ENCODE measurements at places on chromosomes 1 and 21.

DNA sequence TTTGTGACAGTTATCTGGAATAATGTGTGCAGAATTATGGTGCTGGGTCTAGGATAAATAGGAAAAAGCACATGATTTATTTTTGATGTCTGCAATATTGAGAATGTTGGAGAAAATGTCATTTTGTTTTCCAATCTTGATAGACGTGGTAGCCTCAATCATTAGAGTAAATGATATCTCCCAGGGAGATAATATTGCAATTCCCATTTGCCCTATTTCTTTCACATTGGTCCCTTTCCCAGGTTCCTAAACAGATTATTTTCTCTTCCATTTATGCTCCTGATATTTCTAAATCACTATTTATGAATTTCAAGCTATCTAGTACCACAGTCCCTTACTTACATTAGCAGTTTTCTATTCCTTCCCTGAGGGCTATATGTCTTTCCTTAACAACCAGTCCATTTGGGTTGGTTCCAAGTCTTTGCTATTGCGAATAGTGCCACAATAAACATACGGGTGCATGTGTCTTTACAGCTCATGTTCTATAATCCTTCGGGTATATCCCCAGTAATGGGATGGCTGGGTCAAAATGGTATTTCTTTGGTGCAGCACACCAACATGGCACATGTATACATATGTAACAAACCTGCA, 447.3 kb downstream of the PLA2G4A start:
- DNase-seq = no peak

DNA sequence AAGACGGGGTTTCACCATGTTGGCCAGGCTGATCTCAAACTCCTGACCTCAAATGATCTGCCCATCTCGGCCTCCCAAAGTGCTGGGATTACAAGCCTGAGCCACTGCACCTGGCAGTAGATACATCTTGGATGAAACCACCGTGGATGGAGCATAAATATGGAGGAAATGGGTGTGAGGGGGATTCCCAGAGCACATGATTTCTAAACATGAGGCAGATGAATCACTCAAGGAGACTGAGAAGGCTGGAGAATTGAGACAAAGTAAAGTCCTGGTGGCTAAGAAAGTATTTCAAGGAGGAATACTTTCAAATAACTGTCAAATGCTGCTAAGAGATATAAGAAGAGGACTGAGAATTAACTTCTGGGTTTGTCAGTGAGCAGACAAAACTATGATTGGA, 5.4 kb upstream of the PGBD5 start:
- DNase-seq = no peak

GRCh38 chr1:193538003-193538354, 351.6 kb upstream of the B3GALT2 start:
- no peak for DNase-seq

DNA sequence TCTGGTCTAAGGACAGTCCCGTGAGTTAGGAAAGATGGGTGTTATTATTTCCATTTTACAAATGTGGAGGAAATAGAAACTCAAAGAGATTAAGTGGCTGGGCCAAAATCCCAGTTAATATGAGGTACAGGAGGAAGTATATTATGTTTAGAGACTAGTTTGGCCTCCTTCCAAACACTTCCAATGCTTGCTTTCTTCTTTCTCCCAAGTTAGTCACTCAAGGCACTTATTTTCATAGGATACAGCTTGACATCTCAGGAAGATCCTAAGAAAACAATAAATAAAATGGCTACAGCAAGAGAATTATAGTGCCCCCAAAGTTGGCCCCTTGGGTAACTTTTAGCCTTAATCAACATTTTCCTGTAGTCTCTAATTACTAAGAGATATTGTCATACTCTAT, 47.5 kb upstream of the IPO9 start:
- peak; percentile 59 for DNase-seq

- DNase-seq = no peak
Measured at GRCh38 chr1:7470904-7471638, 300.0 kb upstream of the VAMP3 start.

DNA sequence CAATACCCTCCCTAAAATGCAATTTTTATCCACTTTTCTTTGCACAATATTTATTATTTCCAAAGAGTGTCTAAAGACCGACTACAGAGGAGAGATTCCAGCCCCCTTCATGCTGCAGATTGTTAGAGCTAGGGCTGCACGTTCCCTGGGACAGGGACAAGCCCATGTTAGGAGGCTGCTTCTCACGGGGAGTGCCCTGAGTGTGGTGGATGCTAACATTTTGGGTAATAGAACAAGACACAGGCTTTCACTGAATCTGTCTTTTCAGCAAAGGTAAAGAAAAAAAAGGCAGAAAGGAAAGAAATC, 125.4 kb downstream of the RIPK4 start:
- DNase-seq = no peak

DNA sequence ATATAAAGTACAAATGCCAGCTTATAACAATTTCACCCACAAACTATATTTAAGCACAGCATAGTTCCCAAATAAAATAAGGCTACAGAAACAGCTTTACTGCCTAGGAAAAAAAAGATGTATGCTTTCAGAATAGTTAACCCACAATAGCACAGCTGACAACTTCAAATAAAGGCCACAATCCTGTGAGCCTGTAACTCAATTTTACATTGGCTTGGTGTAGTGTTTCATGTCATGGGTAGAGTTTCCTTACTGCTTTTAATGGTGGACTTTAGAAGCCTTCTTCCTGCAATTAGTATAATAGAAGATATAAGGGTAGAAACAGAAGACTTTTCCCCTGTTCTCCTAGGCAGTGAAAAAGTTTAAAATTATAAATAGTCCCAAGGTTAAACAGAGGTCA, 44.3 kb upstream of the ZC3H11B start:
- DNase-seq = no peak

DNA sequence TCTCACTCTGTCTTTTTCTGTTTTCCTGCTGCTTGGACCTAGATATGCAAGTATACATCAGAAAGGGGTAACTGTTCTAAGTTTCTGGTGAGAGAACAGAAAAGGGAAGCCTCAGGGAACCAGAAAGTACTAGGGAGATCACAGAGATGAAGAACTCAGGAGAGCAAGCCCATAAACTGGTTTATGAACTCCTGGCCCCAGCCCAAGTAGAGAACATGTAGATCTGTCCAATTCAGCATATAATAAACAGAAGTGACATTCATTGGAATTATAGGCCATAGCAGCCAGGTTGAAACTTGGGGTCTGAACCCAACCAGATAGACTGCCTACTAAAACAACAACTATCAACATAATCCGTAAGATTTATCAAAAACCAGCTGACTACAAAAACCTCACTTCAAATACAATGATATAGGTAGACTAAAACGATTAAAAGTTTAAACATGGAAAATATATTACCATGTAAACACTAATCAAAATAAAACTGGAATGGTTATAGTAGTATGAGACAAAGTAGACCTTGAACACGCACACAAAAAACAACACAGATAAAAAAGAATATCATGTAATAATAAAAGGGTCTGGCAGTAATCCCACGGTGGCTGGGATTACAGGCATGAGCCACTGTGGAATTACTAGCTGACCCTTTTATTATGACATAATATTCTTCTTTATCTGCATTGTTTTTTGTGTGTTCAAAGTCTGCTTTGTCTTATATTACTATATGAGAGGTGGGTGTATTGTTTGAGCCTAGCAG, 65.0 kb downstream of the ZSWIM5 start:
- DNase-seq = no peak

DNA sequence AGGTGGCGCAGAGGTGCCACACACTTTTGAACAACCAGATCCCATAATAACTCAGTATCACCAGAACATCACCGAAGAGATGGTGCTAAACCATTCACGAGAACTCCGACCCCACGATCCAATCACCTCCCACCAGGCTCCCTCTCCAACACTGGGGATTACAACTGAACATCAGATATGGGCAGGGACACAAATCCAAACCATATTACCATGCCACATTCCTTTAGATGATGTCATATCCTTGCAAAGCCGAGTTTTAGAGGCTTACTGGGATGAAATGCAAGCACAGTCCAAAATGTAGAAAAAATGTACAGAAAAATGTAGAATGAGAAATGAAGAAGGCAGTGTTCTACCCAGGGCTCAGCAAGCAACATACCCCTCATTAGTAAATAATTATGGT, 64.7 kb downstream of the SGIP1 start:
- DNase-seq = peak; percentile 79

GRCh38 chr1:64757213-64757612, 12.3 kb downstream of the RAVER2 start:
- DNase-seq = peak; percentile 48

GRCh38 chr1:206735553-206736031, 35.0 kb upstream of the IL19 start:
- no peak for DNase-seq

DNA sequence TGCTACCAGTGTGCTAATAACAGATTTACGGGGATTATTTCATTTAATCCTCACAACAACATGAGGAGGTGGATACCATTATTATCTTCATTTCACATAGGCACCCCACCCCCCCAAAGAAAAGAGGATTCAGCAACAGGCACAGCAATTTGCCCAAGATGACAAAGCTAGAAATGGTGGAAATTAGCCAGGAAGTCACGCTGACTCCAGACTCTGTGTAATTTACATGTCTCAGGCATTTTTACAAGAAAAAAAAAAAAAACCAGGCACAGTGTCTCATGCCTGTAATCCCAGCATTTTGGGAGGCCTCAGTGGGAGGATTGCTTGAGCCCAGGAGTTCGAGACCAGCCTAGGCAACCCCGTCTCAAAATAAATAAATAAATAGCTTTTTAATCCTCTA, 37.5 kb upstream of the PRDM2 start:
- peak; percentile 55 for DNase-seq

- no peak for DNase-seq
Measured at GRCh38 chr1:186188004-186188539, 187.0 kb downstream of the TPR start.

GRCh38 chr1:202892501-202892900, 3.6 kb upstream of the RABIF start:
- no peak for DNase-seq

DNA sequence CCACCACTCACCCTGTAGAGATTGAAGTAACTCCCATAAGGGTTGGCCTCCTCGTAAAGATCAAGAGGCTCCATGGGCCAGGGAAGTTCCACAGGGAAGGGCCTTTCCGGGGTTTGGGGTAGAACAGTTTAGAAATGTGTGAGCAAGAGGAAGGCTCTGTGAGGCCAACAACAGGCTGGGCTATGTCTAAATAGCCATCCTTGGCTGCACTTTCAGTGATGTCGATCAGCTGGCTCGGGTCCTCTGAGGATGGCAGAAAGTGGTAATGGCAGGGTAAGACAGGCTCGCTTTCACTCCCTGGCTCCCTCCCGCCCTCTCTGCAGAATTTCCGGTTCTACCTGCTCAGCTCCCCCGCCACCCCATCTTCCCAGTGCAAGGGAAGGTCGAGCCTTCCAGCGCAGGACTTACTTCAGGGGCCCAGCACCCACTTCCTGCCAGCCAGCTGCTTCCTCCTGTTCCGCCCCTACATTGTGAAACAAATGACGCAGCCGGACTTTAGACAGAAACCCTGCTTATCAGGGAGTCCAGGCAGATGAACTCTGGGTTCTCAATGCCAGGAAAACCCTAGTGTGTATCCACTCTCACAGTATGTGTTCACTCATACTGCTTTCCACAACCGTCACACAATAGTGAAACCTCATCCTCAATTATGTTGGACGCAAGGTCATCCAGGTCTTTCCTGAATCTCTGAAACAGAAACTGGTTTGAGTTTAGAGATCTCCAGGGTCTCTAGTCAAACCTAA, 7.3 kb downstream of the F11R start:
- DNase-seq = peak; percentile 98

DNA sequence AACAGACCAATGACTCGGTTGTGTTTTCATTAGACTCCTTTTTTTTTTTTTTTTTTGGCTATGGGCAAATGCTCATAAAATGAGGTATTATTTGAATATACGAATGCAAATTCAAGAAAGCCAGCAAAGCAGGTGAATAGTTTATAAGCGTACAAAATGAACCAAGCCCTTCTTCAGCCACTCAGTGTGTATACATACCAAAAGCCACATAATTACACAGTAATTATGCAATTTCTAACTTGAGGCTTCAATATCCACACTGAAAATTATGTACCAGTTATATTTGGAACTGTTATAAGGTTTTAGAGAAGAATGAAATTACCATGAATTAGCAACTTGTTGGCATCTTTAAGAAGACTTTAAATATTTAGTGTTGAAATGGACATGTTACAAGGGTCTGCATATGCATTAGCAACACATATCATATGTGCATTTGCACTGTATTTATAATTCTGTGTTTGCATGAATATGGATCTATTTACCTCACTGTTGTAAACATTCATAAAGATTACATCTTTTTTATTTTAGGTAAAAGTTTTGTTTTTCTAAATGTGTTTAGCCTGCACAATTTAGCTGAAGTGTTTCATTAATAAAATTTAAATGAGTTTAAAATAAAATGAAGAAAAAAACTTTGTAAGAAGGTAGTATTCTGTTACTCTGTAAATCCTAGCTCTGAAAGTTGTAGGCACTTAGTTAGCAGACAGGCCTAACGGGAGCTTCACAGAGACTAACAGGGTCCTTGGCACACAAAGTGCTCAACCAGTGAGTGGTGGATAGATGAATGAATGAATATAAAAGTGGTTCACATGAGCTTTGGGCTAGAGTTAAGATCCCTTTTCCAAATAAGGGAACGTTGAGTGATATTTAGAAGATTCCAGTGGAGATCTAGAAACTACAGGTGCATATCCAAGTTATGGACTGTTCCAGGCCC, 241.0 kb upstream of the NFIA start:
- DNase-seq = no peak

- DNase-seq = peak; percentile 27
Measured at GRCh38 chr1:247332623-247333361, 1.1 kb upstream of the ZNF496 start.

DNA sequence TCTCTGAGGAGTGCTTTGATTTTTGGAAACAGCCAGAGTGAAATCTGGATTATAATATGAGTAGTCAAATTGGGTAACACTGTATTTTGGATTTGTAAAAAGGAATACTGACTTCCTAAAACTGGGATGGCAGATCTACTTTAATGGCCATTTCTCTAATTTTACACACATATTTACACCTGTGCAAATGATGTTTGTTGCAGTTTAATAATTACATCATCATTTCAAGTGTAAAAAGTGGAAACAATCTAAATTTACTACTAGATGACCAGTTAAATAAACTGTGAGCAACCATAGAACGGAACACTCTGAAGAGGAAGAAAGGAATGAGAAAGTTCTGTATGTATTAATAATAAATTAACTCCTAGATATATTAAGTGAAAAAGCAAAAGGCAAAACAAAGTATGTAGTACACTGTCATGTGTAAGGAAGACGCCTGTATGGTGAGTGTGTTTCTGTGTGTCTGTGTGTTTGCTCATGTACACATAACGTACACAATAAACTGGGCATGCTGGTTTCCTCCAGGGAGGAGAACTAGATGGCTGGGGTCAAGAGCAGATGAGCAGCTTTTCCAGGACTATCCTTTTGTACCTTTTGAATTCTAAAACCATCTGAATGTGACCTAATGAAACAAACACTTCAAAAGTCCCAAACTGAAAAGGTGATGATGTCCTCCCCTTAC, 2.9 kb upstream of the RHEX start:
- no peak for DNase-seq

Measured in cardiac muscle cell (in vitro differentiated cells and primary cell).